ENCODE measurements at places on chromosomes 11 and 22.

- no peak for DNase-seq
Observed at GRCh38 chr11:32594272-32594671, 10.6 kb downstream of the EIF3M start.

DNA sequence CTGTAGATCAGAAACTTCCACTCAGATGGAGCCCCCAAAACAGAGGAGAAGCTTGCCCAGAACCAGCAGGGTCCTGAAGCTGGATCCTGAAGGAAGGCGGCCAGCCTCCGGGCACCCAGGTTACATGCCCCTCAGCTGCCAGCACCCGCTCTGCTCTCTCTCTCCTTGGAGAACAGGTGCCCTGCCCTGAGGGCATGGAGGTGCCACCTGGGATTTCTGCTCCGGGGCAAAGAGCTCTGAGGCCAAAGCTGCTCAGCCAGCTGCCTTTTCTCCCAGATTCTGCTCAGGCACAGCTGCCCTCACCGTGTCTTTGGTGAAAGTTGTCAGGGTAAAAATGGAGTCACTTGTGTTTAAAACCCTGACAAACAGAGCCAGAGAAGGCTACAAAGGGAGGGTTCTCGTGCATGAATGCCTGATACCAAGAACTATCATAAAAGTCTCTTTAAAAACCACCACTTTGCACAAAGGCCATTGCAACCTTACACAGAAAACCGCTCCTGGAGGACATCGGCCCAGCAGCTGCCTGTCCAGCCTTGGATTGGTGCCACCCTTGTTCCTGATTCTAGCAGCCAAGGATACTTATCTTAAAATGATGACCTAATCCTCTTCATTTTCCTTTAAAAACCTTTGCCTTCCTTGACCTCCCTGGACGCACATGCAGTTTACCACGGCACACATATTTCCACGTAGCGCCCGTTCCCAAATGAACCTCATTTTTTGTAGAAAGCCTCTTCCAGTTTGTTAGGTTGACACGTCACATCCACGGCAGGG, 140.0 kb downstream of the CACNA1I start:
- no peak for DNase-seq

GRCh38 chr11:62592146-62592815, 958 bp upstream of the TUT1 start:
- no peak for DNase-seq

DNA sequence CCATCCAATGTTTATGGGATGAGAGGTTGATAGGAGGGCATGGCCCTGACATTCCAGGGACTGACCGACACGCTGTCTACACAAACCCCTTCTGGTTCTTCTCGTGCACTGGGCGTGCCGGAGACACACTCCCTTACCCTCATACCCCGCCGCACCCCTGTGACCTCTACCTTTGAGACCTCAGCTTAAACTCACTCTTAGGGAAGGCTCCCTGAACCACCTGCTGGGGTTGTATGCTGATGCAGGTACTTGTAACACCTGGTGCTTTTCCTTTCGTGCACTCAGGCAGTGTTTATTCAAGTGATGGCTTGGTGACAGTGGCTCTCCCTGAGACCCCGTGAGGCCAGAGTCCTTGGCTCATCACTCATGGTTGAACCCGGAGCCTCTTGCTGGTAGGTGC, 12.0 kb downstream of the PPARA start:
- no peak for DNase-seq

DNA sequence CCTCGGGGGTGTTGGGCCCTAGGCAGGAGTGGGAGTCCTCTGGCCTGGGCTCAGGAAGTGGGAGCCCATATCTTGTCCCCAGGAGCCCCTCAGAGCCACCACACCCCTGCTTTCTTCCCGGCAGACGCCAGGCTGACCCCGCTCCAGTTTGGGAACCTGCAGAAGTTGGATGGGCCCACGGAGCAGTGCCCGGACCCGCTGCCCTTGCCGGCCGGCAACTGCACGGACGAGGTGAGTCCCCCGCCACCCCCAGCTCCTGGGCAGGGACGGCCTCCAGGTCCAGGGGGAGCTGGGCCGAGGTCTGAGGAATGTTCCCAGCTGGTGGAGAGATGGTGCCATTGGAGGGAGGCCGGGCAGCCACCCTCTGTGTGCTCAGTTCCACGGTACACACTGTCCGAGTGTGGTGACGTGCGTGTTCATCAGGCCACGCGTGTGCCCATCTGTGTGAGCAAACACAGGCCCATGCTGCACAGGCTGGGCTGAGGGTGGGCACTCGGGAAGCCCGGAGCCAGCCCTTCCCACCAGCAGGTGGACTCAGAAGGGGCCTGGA, 4.8 kb downstream of the MUC5B start:
- no peak for DNase-seq

DNA sequence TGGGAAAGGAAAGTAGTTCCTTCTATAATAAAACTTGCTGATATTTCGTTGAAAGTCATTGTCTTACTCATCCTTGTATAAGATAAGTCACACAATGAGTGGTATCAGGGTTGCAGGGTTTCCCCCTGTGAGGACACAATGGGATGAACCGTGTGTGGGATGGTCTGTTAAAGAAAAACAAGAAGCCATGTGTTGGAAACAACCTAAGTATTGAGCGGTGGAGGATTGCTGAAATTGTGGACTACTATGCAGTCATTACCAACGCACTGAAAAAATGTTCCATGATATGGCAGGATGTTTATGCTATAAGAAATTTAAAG, 28.6 kb downstream of the PTPRJ start:
- no peak for DNase-seq

DNA sequence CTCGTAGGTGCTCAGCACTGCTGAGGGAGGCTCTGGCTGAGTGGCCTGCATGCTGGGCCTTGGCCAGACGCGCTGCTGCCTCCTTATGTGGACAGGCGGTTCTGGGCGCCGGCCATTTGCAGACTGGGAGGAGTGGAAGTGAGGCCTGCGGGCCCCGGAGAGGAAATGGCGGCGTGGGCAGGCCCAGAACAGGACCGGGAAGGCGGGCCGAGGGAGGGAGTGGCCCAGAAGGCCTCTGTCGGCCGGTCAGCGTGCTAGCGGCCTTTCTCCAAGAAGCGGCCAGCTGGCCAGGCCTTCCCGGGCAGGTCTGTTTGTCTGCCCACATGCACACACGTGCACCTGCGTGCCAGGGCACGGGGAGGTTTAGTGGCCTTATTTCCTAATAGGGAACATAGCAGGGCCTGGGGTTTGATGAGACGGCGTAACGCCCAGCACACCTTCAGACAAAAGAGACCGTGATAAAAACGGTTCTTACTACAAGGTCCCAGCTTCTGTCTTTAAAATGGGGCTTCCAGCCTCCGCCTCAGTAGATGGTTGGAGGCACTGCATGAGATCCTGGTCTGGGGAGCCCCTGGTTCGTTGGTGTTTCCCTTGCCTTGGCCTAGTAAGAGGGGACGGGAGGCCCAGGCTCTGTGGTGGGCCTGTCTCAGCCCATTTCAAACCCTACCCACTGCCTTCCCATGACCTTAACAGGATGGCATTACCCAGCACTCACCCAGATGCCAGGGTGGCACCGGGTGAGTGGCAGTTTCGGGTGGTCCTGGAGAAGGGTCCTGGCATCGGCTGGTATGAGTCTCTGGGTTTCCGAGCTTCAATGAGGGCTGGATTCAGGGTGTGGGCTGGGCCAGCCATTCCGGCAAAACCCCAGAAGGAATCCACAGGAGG, 65.1 kb upstream of the PPARA start:
- peak; percentile 45 for DNase-seq

- no peak for DNase-seq
Observed at GRCh38 chr11:116796548-116796947, 4.9 kb upstream of the APOA5 start.

DNA sequence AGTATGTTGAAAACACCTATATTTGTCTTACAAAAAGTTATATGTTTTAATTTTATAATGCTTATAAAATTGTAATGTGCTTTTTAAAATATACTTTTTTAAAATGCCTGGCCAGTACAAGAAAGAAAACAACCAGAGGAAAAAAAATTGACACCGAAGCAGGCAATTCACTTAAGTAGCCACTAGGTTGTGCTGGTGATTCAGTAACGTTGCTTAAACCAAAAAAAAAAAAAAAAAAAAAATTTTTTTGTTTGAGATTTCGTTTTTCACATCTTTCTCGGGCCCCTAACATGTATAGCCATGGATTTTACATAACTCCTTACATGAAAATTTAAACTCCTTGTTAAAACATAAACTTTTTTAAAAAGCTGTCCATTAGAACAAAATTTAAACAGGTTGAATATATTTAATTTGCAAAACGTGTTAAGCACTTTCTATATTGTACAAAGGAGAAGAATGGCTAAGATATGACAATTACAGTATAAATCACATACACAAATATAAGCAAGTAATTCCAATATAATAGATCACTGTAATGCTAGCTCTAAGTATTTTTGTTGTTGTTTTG, 9.2 kb downstream of the OR8B4 start:
- peak; percentile 49 for DNase-seq

DNA sequence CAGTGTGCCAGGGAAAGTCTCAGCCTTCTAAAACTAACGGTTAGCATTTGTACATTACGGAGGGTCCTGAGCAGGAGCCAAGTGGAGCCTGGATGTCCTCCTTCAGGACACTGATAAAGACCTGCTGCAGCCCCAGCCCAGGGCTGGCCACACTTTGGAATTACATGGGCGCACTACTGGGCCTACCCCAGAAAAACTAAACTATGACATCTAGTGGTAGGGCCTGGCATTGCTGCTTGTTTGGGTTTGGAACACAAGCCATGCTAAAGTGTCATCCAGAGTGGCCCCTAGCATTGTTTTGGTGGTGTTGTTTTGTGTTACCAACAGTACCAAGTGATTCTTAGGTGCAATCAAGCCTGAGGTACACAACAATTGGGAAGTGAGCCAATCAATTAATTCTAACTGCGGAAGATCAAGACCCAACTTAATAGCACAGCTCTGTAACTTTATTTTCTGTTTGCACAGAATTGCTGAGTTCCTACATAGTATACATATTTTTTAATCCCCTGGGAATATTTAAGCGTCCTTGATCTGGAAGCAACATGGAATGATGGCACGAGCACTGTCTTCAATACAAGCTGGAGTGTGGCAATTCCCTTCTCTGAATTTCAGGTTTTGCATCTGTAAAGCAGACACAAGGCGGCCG, 340.7 kb downstream of the LARGE1 start:
- peak; percentile 41 for DNase-seq

DNA sequence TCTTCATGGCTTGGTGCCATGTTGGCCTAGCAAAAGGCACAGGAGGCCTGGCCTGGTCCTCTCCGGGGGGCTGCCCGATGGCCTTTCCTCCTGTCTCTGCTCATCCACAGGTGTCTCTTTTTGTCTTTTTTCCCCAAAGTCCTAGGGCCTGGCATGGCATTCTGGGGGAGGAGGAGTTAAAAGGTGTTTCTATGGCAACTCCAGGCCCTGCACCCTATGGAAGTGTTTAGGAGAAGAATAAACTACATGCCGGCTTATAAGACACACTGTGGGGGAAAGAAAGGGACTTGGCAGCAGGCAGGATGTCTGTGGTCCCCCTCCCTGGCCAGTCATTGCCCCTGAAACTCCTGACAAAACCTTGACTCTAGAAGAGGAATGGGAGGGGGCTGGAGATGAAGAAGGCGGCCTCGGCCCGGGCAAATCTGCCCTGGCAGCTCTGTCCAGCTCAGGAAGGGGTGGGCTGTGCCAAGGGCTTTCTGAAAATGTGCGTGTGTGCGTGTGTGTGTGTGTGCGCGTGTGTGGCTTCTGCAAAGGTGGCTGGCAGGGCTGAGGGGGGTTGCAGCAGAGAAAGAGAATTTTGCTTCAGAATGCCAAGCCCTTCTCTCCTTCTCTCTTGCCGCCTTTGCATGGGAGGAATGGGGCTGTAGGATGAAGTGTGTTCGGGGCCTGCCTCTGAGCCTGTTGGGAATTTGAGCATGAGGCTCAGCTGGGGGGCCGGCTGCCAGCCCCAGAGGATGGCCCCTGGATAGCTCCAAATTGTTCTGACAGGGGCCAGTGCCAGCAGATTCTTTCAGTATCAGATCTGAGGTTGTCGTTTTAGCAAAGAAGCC, 3.2 kb downstream of the TIMP3 start:
- no peak for DNase-seq

- peak; percentile 41 for DNase-seq
Observed at GRCh38 chr11:64711138-64711955, 11.7 kb downstream of the NRXN2 start.

- no peak for DNase-seq
Observed at GRCh38 chr11:25733777-25734176, 598.2 kb upstream of the ANO3 start.

DNA sequence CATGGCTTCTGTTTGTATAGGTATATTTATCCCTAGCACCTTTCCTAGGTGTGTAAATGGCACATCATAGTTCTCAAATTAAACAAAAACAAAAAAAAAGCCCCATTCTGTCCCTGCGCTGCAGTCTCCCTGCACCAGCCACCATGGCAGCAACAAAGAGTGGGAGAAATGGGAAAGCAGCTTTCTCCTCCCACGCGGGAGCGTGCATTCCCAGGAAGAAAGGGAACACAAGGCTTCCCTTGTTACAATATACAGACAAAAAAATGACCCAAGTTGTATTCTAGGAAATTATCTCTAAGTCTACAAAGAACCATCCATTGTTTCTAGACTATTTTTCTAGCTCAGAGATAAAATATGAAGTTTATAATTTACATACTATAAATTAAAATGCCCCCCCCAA, 16.1 kb upstream of the TMPRSS5 start:
- DNase-seq, result no peak

DNA sequence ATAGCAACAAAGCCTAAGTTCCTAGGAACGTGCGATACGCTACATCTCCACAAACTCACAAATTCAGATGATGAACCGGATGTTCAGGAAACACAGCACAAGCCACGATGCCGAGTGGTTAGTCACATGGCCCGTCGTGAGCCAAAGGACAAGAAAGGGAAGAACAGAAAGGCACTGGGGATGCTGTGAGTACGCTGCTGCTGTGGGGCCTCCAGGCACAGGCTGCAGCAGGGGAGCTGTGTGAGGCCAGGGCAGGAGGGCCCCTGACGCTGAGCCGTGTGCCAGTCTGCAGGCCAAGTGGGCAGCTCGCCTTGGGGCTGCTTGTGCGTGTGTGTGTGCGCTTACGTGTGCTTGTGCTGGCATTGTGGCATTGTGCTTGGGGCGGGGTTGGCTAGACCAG, 89.4 kb downstream of the CTTN start:
- DNase-seq, result no peak

DNA sequence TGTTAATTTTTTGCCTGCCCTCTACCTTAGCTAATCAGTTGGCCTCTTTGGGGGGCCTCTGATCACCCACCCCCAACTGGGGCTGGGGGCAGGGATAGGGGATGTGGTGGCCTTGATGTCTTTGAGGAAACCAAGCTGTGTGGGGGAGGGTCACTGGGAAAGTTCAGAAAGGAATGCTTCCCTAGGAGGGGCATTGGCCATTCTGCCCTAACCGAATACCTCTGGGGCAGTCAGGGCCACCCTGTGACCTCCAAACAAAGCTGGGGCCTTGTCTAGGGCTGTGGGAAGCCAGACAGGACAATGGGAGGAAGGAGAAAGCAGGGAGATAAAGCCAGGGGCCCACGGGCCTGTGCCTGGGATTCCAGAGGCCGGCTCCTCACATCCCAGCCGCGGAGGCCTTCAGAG, 97.5 kb downstream of the TSPAN18 start:
- DNase-seq, result no peak

Data from K562 (cell line).